ENCODE measurements at places on chromosomes 12 and 14.
A peak's percentile ranks its signal among the peaks of the same experiment; 100 is the strongest.

GRCh38 chr14:78697341-78697740 lies 527.2 kb downstream of the NRXN3 start:
- DNase-seq, result no peak

GRCh38 chr14:90545382-90545781 lies 148.6 kb downstream of the CALM1 start:
- DNase-seq, result no peak

- no peak for DNase-seq
Measured at GRCh38 chr12:18224745-18225144, 36.6 kb upstream of the PIK3C2G start.

DNA sequence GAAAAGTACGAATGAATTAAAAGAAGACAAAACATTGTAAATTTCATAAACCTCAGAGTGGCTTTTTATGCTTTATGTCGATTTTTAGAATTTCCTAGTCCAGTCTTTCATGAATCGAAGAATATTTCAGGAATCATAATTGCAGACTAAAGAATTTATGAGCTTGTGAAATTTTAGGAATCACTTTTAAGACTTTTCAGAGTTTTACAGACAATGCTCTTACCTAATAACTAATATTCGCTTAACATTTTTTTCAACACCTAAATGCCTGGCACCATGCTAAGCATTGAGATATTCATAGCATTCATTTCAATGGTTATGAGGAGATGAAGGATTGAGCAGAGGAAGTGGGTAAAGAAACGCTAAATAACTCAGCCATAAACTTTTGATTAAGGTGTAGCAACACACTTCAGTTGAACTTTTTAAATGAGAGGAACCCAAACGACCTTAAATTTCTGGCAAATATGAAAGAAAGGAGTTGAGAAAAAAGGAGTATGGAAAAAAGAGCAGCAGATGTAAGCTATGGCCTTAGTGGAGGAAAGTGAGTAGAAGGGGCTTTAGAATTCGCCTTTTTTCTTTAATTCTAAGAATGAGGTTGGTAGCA lies 739 bp upstream of the USP44 start:
- no peak for DNase-seq

DNA sequence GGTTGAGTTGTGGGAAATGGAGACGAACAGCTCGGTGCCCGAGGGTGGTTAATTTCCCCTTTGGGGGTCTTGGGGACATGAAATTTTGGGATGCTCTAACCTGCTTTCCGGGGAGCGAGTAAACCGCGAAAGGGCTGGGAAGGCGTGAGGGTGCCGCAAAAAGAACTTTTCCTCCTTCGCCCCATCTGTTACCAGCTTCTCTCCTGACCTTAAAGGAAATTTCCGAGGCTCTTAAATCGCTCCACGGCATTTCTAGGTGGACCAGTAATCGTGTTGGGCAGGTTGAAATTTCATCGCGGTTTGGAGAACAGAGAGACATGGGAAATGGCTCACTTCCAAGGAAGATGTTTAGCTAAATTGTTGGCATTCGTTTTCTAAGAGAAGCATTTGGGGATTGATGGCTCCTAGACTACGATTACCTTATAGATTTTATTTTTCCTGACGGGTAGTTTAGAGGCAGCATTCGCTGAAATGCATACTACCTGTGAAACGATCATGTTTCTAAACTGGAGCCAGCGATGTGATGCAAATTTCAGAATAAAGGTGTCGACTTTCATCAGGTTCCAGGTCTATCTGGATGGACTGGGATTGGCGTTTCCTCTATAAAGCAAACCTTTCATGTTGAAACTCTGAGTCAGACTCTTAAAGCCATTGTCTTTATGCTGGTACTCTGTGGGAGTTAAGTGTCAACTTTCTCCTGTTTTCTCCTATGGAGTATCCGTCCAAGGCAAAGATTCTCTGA lies 414.5 kb downstream of the PCNX1 start:
- peak; percentile 40 for DNase-seq

DNA sequence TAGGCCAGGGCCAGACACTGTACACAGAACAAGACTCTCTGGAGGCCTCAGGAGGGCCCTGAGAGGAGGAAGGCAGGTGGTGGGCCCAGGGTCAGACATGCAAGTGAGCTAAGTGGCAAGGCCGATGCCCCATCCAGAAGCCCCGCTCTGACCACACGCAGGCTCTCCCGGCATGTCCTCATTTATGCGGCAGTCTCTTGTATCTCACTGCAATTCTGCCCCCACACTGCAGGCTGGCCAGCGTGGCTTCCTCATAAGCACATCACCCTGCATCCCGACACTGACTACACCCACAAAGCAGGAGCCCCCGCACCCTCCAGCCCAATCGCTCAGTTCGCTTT lies 17.5 kb downstream of the SSH1 start:
- DNase-seq, result no peak

DNA sequence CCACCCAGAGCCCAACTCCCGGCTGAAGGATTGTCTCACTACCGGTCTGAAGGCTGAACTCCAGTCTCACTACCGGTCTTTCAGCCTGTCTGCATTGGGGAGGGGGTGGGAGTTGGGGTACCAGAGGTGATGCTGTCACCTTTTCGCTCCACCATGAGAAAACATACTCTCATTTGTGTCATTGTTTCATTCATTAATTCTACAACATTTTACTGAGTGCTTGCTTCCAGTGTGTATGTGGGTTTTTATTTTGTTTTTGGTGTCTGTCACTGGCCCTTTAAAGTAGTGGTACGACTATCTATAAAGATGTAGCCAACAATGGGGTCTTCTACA lies 524 bp upstream of the CDK4 start:
- DNase-seq, result no peak

GRCh38 chr12:58592475-58593207 lies 327.7 kb downstream of the LRIG3 start:
- no peak for DNase-seq

DNA sequence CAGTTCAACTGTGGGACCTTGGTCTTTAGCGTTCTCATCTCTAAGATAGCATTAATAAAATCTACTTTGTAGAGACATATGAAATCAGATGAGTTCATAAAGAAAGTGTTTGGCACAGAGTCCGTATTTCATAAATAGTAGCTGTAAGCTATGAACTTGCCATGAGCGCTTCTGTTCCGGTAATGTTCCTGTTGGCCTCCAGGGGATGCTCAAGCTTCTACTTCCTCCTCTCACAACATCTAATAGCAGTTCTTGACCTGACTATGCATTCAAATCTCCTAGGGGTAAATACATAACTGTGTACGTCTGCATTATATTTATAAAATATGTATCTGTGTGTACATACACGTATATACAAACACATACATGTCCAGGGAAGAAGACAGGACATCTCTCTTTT lies 288.2 kb upstream of the TMPO start:
- no peak for DNase-seq

GRCh38 chr12:64806593-64807460 lies 17.6 kb upstream of the TBC1D30 start:
- DNase-seq, result no peak

GRCh38 chr14:99707921-99708320 lies 23.8 kb downstream of the CYP46A1 start:
- no peak for DNase-seq

DNA sequence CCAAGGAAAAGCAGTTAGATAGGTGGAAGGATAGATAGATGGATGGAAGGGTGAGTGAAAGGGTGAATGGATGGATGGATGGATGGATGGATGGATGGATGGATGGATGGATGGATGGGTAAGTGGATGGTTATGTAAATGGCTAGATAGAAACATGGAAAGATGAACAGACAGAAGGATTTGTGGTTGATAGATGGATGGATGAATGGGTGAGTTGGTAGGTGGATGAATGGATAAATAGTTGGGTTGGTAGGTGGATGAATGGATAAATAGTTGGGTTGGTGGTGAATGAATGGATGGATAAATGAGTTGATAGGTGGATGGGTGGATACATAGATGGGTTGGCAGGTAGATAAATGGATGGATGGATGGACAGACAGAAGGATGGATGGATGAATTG lies 30.3 kb upstream of the FAM222A start:
- no peak for DNase-seq

- DNase-seq, result no peak
Measured at GRCh38 chr14:71711125-71711524, 221.1 kb upstream of the RGS6 start.

DNA sequence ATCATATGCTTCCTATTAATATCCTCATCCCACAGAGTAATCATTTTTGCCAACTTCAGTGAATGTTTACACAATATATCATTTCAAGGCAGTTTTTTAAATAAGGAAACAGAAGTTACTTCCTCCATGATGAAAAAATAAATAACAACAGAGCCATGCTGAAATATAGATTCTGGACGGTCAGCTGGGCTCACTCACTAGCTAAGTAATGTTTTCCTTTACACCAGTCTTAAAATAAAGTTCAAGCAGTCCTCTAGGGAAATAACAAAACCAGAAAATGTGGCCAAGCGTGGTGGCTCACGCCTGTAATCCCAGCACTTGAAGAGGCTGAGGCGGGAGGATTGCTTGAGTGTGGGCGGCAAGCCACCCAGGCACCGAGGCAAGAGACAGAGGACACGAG lies 28.7 kb downstream of the AICDA start:
- DNase-seq, result no peak

GRCh38 chr14:89654998-89655397 lies 238.0 kb upstream of the FOXN3 start:
- DNase-seq, result no peak

- peak; percentile 70 for DNase-seq
Measured at GRCh38 chr12:118103601-118104382, at the start of gene VSIG10. VSIG10 (minus strand) TSS chr12:118104011; CDS start chr12:118103671, 340 bp downstream.

- no peak for DNase-seq
Measured at GRCh38 chr14:103206023-103206481, 82.8 kb downstream of the TNFAIP2 start.

- DNase-seq, result no peak
Measured at GRCh38 chr14:77562681-77563080, 53.8 kb downstream of the SPTLC2 start.

DNA sequence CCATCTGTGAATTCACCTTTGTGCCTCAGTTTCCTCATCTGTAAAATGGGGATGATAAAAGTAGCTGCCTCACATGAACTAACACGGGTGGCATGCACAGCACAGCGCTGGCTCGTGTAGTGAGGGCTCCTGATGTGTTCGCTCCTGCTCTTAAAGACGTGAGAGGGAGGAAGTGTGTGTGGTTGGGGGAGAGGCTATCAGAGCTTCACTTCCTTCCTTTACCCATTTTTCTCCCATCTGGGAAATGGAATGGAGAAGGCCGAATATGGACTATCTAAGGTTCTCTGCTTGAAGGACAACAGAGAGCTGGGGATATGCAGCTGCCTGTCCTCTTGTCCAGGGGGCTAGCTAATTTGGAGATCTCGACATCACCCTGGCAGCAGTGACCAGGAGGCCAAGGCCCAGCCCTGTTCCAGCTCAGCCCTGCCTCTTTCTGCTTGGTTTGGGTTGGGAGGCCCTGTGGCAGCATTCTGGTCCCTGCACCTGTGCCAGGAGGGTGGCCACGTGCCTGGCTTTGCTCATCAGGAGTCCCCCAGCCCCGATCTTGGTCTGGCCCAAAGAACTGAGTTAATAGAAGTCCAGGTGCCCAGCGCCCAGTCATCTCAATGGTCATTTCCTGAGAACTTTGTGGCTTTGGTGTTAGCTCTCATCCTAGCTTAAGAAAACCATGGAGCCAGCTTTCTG lies 44.5 kb upstream of the ESRRB start:
- no peak for DNase-seq

DNA sequence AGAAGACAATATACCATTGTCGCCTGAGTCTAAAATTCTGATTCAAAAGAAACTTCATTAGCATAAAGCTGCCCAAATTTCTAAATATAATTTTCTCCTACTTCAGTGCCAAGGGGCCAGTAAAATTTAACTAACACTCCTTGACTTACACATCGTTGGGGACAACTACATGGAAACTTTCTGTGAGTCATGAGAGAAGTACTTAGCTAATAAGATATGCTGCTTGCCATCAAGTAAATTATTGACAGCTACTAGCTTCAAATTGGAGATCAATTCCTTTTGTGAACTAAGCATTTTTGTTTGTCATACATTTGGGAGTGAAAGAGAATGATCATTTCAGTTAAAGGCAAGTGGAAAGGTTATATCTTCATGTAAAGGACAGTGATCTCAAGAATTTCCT lies 373.3 kb downstream of the MDGA2 start:
- DNase-seq, result no peak

All from left hindlimb (tissue), 1 donor.